ENCODE measurements at places on chromosomes 12 and 14.

DNA sequence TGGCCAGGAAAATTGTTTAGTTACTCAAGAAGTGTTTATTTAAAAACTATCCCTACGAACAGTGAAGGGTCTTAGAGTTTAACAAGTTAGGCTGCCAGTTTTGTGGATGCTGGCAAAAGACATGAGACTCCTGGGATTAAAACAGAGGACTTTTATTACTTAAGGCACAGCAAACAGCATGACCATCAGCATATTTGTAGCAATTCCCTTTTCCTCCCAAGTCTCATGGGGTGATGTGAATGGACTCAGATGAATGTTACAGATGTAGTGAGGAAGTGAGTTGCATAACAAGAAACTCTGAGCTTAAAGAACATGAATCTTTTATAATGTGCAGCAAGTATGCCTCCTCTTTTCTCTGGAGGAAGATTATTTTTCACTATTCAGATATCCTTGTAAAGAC is 695.8 kb downstream of the RPS29 start:
- DNase-seq: no peak

DNA sequence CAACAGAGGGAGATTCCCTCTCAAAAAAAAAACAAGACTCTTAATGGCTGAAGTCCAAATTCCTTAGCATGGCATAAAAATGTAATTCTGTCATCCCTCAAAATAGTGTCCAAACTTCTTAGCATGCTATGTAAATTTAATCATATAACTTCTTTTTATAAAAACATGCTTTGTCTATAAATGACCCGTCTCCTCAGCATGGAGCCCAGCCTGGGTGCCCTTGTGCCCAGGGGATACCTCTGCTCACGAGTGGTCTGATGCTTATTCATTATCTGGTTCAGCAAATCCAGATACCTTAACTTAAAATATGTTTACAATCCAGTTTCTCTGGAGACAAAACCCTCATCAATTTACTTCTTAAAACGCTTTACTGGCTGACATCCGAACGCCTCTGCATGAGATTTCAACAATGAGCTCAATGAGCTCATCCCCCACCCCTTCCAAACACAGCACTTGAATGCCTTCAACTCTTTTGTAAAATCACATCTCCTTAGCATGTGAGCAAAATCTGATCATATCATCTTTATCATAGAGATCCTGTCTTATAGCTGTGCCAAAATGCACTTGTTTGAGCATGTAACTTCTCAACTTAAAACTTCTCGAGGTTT is 15.7 kb downstream of the RTL1 start:
- no peak for DNase-seq

DNA sequence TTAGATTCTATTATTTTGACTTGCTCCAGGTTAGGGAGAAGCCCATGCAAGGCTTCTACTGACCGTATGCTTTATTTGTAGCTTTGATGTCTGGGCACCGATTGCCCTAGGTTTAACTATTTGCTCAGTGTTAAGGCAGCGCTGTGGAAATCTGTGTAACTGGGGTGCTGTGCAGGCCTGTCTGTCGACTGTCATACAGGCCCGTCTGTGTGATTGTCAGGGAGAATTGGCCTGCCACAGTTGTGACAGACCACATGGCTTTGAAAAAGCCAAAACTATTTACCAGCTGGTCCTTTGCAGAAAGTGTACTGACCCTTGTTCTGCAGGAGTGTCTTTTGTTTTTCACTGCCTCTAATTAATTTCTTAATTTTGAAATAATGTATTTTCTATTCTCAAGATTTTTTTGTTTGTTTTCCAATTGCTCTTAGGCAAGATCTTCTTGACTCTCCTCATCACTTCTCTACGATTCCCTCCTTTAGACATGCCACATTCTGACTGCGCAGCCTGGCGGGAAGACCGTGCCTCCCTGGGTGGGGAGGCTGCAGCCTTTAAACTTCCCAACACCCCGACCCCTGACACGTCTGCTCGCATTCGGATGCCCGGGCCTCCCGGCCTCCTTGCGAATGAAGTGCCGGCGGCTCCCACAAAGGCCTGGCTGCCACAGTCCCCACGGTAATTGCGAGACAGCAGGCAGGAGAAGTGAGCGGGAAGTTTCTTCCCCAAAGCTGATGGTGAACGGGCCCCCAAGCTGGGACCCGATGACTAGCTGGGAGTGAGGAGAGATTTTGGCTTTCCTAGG is 99.0 kb upstream of the EVL start:
- no peak for DNase-seq

GRCh38 chr12:67999244-67999643 is 10.0 kb downstream of the IFNG-AS1 start:
- DNase-seq: no peak

DNA sequence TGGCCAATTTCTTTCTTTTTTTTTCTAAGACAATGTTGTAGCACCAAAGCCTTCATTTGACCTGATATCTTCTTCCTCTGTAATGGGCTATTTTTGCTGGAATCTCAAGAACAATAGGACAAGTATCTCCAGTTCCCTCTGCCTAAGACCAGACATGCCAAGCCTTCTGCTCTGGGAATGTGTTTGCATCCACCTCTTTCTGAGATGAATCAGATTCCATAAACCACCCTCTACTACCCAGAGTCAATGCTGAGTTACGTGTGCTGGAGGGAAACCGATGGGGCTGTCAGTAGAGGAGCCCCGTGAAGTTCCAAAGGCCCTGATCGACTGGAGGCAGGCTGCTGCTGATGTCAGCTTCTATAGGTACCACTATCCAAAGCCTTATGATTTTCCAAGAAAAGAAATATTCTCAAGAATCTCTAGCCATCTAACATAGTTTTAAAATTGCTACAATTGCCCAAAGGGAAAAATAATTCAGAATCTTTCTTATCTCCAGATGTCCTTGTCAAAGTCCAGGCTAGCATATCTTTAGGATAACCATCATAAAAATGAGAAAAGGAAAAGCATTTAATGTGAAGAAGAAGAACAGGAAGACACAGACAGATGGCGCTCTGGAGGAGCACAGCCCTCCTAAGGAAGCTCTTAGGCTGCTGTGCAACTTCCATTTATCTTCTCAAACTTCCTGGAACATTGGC is 101.9 kb downstream of the SLC8A3 start:
- no peak for DNase-seq

DNA sequence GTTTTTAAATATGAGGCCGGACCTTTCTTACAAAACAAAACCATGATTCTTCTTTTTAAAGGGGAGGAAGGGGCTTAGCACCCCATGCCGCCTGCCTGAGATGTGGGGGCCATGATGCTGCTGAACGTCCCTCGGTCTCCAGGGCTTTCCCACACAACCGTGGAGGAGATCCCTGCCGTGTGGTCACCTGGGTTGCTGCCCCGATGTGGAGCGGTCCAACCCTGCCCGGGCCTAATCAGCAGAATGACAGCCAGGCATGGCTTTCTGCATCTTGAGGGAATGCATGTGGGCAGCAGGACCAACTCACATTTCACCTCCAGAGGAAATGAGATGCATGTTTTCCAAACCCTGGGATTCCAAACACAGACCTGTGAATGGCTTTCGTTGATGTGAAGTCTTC is 48.9 kb upstream of the C14orf180 start:
- DNase-seq: no peak

- DNase-seq: no peak
Observed at GRCh38 chr12:15608406-15608805, 180.8 kb downstream of the EPS8 start.

DNA sequence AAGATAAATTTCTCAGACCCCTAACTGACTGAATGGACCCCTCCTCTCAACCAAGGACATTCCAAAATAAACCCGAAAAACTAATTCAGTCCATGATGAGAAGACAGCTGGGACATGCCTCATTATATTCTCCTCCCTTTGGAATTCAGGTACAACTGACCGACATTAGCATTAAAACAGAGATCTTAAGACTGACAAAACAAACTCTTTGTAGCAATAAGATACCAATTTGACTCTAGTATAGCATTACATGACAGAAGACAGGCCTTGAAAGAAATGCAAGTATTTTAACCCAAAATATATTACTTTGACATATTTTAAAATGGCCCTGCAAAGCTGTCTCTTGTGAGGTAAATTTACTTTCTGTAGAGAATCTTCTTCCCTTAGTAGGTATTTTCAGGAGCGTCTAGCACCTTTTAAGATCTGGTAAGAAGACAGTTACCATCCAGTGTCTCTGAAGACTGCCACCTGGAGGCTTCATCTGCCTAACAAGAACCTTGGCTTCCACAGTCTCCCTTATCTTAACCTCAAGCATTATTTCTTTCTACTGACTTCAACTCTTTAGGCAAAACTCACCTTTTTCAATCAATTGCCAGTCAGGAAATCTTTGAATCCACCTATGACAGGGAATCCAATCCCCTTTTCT is 957.5 kb downstream of the SLC6A15 start:
- no peak for DNase-seq

DNA sequence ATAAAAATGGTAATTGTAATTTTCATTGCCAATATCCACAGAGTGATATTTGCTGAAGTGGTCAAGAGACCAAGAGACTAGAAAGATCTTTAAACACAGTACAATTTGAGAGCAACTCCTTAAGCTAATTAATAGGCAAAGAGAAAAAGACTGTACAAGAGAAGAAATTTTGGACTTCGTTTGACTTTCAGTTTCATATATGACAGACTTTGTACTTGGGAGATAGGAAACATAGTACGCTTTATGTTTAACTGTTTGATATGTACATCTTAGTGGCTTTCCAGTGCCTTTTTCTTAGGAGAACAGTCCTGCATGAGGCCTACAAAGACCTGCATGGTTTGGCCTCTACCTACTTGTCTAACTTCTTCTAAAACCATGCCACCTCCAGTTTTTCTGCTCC is 1118.1 kb downstream of the TRHDE start:
- no peak for DNase-seq

DNA sequence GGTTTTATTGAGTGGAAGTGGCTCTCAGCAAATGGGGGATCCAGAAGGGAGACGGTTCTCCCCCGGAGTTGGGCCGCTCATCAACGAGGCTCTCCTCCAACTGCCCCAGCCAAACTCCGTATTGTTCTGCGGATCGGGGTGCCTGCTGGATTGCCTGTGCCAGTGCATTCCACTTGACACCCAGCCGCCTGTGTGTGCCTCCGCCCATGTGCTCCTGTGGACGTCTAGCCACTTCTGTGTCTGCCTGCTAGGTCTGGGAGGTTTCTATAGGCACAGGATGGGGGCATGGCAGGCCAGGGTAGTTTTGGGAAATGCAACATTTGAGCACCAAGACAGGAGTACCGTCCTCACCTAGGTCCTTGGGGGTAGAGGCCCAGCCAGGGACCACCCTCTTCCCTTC is 225.7 kb upstream of the AMIGO2 start:
- DNase-seq: no peak

- DNase-seq: no peak
Observed at GRCh38 chr12:67155863-67156262, 113.3 kb upstream of the CAND1 start.

DNA sequence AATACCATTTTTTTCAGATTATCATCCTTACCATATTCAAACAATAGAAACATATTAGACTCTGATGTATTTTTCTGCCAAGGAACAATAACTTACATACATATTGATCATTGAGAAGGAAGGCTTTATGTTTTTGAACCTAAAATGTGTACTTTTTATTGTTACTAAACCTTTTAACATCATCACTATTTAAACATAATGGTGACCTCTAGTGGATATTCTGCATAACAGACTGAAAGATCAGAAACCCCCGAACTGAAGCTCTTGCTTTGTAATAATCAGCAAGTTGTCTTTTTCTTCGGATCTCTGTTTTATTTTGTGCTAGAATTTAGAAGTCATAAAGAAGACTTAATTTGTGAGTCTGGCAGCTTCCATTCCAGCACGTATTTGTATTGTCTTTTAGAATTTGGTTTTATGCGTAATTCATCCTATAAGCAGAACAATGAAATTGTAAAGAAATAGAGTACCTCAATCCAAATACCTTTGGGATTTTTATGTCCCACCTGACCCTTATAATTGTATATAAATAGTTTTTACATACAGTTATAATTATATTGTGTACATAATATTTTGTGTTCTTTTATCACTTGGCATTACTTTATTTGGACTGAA is 125.9 kb upstream of the ATF1 start:
- DNase-seq: peak; percentile 23

GRCh38 chr12:91332302-91332701 is 149.7 kb upstream of the DCN start:
- no peak for DNase-seq

GRCh38 chr14:75132382-75133086 is 5.7 kb upstream of the NEK9 start:
- peak; percentile 64 for DNase-seq

DNA sequence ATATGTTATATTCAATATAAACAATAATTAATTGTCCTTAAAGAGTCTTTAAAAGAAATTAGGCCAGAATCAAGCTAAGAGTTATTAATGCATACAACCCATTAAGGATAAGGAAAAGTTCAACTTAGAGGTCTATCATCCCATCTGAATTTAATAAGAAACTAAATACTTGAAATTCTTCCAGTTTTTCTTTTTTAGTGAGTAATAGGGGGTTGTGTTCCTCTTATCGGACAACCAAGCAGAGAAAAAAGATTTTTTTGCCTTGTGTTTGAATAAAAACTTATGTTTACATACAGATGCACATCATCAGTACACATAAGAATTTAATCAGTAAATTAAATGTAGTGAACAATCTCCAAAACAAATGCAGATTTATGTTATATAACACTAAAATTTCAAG is 32.5 kb downstream of the PAWR start:
- DNase-seq: no peak

- DNase-seq: peak; percentile 7
Observed at GRCh38 chr14:105192866-105193731, 12.0 kb upstream of the NUDT14 start.

DNA sequence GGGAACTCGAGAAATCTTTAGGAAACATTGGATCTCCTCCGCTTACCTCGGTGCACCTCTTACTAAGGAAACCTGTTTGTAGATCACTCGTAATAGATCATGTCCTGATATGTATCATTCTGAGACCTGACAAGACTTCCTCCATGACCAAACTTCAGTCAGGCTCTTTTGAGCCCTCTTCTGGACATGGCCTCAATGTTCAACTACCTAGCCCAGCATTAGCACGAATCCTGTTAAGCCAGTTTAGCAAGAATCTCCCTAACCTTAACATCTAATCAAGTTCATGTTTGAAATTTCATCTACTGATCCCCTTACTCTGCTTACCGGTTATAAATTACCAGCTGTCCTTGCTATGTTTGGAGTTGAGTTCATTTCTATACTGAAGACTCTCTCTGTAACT is 713.9 kb upstream of the USP15 start:
- no peak for DNase-seq

DNA sequence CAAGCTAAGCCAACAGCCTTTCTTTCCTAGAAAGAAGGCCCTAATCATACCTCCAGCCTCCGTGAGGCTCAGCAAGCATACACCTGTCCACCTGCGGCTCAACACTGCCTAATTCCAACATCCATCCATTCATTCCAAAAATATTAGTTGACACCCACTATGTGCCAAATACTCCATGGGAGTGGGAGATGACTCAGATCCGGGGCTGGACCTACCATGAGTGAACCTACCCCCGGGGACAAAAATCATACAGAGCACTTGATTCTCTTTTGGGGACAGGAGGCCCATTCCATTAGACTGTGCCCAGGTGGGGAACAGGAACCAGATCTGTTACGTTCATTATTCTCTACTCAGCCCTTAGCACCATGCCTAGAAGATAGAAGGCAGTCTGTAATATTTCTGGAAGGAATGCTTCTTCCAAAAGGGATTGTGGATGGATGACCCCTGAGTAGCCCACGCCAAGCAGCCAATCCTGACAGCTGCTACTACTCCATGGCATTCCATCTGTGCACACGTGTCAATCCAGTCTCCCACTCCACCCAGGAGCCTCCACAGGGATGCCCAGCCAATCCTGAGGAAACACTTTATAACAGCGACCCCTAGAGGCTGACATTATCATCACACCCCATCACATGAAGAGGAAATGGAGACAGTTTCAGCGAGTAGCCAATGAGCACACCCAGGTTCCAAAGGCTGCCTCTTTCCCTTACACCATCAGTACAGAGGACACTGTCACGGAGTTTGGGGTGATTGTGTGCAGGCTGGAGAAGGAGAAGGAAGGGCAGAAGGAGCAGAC is 170.7 kb downstream of the ESRRB start:
- no peak for DNase-seq

Measured in CD14-positive monocyte (primary cell).